Uterine smooth muscle cell (primary cell): ENCODE measurements at places on chromosomes 7 and 10. TPM values are rescaled to one million over a fixed set of nuclear protein-coding genes. Genes with fewer than 3 reads are reported as not detected.

Gene CDNF
- 1.1 and 1.3 TPM in 2 replicates for total RNA-seq

Gene KLHDC10
- 26.0 and 26.2 TPM in 2 replicates for total RNA-seq

Gene TFR2
- total RNA-seq, result 0.33 and 0.37 TPM in 2 replicates

Gene SFXN2
- total RNA-seq, result 5.0 and 7.0 TPM in 2 replicates

Gene WDR86
- total RNA-seq, result 0.22 TPM in 1 of 2 replicates, not detected in the other
